ENCODE measurements at places on chromosomes 7 and 10. TPM values are rescaled to one million over a fixed set of nuclear protein-coding genes. Genes with fewer than 3 reads are reported as not detected.

BICC1 gene
- not detected for total RNA-seq

ADCYAP1R1 gene
- not detected for total RNA-seq

HOXA6 gene
- not detected for total RNA-seq

GRCh38 chr10:113284635-113285034 lies 268.2 kb upstream of the HABP2 start:
- no peaks in the 10 kb centered on the region for H3K27me3 ChIP-seq
- no peak overlapping the region for H3K4me3 ChIP-seq
- H3K4me1 ChIP-seq = no peaks in the 10 kb centered on the region
- no peak for DNase-seq

- no peaks in the 10 kb centered on the region for H3K4me1 ChIP-seq
- H3K27ac ChIP-seq = no peak overlapping the region
- H3K27me3 ChIP-seq = no peaks in the 10 kb centered on the region
- H3K36me3 ChIP-seq = no peaks in the 10 kb centered on the region
- no peak overlapping the region for H3K4me3 ChIP-seq
- no peak for DNase-seq
These were observed 102.7 kb downstream of the MACC1 start for GRCh38 chr7:20114468-20114867.

- no peak for DNase-seq
- no peaks in the 10 kb centered on the region for H3K27me3 ChIP-seq
- peaks cover 6% of the 10 kb centered on the region for H3K36me3 ChIP-seq
- no peak overlapping the region for H3K27ac ChIP-seq
- H3K4me3 ChIP-seq = no peak overlapping the region
These were observed 112.6 kb downstream of the PRKAG2 start for GRCh38 chr7:151764056-151764920.

GRCh38 chr7:108454317-108454673 lies 1.9 kb downstream of the NRCAM start:
- H3K27ac ChIP-seq = no peak overlapping the region
- peaks cover 54% of the 10 kb centered on the region for H3K27me3 ChIP-seq
- no peak overlapping the region for H3K4me3 ChIP-seq
- peaks cover 6% of the 10 kb centered on the region for H3K4me1 ChIP-seq
- H3K36me3 ChIP-seq = no peaks in the 10 kb centered on the region
- no peak for DNase-seq

GRCh38 chr10:79437111-79437814 lies 8.2 kb downstream of the ZCCHC24 start:
- H3K4me1 ChIP-seq = peaks cover 13% of the 10 kb centered on the region
- H3K27me3 ChIP-seq = no peaks in the 10 kb centered on the region
- no peak overlapping the region for H3K4me3 ChIP-seq
- DNase-seq = no peak
- no peaks in the 10 kb centered on the region for H3K36me3 ChIP-seq

- no peaks in the 10 kb centered on the region for H3K27me3 ChIP-seq
- peak; percentile 35 for DNase-seq
- H3K4me1 ChIP-seq = peaks cover 26% of the 10 kb centered on the region
- peak overlapping the region; percentile 80 for H3K27ac ChIP-seq
- H3K4me3 ChIP-seq = peak overlapping the region; percentile 86
These were observed 631 bp downstream of the HPS6 start for GRCh38 chr10:102065561-102066398.

DNA sequence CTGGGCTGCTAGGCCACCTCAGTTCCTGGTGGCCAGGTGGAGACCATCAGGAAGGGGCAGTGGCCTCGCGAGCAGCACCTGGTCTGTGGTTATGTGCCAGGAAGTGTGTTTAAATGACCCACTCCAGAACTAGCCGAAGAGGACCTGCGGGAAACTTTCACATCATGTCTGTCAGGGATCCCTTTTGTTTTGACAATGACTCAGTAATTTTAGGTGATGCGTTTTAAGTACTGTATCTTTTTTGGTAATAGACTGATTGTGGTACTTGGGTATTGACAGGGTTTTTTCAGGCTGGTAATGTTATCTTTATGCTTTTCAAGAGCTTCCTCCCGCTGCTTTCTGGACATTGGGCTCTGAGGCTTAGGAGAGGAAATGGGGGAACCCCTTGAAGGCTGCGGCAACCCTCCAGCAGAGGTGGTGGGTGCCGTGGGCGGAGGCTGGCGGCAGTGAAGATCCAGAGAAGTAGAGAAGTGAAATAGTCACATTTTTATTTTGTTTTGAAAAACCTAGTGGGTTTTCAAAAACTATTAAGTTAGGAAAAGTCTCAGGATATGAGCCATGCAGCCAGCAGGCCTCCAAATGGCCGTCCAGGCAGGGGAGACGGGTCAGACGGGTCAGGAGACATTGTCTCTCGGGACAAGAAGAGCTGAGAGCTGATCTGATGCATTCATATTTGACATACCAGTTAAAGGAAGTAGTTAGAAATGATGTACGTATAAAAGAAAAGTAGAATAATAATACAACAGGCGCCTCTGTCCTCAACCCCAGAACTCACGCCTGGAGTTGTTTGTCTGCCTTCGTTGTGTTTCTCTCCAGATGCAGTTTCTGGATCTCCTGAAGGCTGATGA lies 27.7 kb downstream of the PPP2R2D start:
- peaks cover 19% of the 10 kb centered on the region for H3K36me3 ChIP-seq
- peaks cover 68% of the 10 kb centered on the region for H3K4me1 ChIP-seq
- no peaks in the 10 kb centered on the region for H3K27me3 ChIP-seq

DNA sequence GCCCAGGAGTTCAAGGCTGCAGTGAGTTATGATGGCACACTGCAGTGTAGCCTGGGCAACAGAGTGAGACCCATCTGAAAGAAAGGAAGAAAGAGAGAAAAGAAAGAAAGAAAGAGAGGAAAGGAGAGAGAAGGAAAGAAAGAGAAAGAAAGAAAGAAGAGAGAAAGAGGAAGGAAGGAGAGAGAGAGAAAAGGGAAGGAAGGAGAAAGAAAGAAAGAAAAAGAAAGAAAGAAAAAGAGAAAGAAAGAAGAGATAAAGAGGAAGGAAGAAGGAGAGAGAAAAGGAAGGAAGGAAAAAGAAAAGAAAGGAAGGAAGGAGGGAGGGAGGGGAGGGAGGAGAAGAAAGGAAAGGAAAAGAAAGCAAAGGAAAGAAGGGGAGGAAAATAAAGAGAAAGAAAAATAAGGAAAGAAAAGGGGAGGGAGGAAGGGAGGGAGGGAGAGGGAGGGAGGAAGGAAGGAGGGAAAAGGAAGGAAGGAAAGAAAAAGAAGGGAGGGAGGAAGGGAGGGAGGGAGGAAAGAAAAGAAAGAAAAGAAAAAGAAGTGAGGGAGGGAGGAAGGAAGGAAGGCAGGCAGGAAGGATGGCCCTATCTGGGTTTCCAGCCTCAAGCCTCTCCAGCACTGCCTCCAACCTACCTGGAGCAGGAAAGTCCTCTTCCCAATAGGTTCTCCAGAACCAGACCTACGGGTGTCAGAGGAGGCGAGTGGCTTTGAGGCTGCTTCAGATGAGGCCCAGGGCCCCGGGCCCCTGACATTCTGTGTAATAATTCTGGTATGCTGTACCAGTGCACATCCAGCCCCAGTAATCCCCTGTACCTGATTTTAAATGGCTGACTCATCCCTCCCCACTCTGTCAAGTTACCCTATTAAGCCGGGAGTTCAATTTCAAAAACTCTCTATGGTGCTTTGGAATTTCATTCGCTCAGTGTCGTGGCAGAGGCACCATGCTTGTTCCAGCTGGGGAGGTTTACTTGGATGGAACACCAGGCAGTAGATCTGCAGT lies 6.8 kb upstream of the PARD3 start:
- H3K27ac ChIP-seq = no peak overlapping the region
- DNase-seq = no peak
- H3K4me3 ChIP-seq = no peak overlapping the region
- no peaks in the 10 kb centered on the region for H3K4me1 ChIP-seq
- H3K36me3 ChIP-seq = no peaks in the 10 kb centered on the region

- peaks cover 38% of the 10 kb centered on the region for H3K4me1 ChIP-seq
- no peaks in the 10 kb centered on the region for H3K27me3 ChIP-seq
- DNase-seq = no peak
- H3K36me3 ChIP-seq = no peaks in the 10 kb centered on the region
These were observed 55.8 kb downstream of the CDHR3 start for GRCh38 chr7:106018566-106019469.

Data from activated CD4-positive, alpha-beta memory T cell treated with anti-CD3 and anti-CD28 coated beads for 36 hours (primary cell).